ENCODE measurements at places on chromosomes 3 and 15. TPM values are rescaled to one million over a fixed set of nuclear protein-coding genes. Genes with fewer than 3 reads are reported as not detected.

Gene GOLGA8T
- 1.2 TPM for polyA plus RNA-seq

Gene ITPKA
- polyA plus RNA-seq: 1.8 TPM

Gene ZNF80
- polyA plus RNA-seq: not detected

Gene ZSCAN2
- polyA plus RNA-seq: 16.2 TPM

Gene PIERCE2
- polyA plus RNA-seq: 4.5 TPM

Gene PPP1R14D
- 0.36 TPM for polyA plus RNA-seq

Gene PLAAT1
- polyA plus RNA-seq: 10.5 TPM

Gene CNTN6
- 17.5 TPM for polyA plus RNA-seq

Gene VPS13C
- polyA plus RNA-seq: 55.2 TPM

Gene SUMF1
- 15.7 TPM for polyA plus RNA-seq

Gene CKMT1B
- polyA plus RNA-seq: 91.5 TPM

Gene TGFBR2
- 36.6 TPM for polyA plus RNA-seq

Gene MYRIP
- polyA plus RNA-seq: 18.5 TPM

Gene STRA6
- polyA plus RNA-seq: 45.5 TPM

Gene C3orf49
- 2.0 TPM for polyA plus RNA-seq

Gene CD80
- polyA plus RNA-seq: not detected

Gene IL17RB
- 28.0 TPM for polyA plus RNA-seq

Gene BRPF1
- 15.2 TPM for polyA plus RNA-seq

Gene ARGFX
- not detected for polyA plus RNA-seq

Gene RTP3
- polyA plus RNA-seq: not detected

Gene BAHD1
- polyA plus RNA-seq: 22.8 TPM

Gene SPTSSB
- polyA plus RNA-seq: 16.1 TPM

Gene CYP1A1
- 1.6 TPM for polyA plus RNA-seq

Gene PLA2G4E
- polyA plus RNA-seq: not detected

Gene MASP1
- 54.8 TPM for polyA plus RNA-seq

Gene PARP6
- polyA plus RNA-seq: 201 TPM

Gene FAM3D
- 0.17 TPM for polyA plus RNA-seq

Gene ATP13A4
- 53.4 TPM for polyA plus RNA-seq

Gene SEC61A1
- 152 TPM for polyA plus RNA-seq

Gene TTLL13
- polyA plus RNA-seq: 0.30 TPM

Gene EXD1
- polyA plus RNA-seq: not detected

Gene SPESP1
- 5.2 TPM for polyA plus RNA-seq

Gene CLDN18
- polyA plus RNA-seq: 0.44 TPM

Gene CCR9
- polyA plus RNA-seq: 0.19 TPM

Gene CGNL1
- 20.8 TPM for polyA plus RNA-seq
